ENCODE measurements at places on chromosomes 5 and 9.
A peak's percentile ranks its signal among the peaks of the same experiment; 100 is the strongest.

GRCh38 chr9:74369844-74370243 is 127.3 kb upstream of the RORB start:
- no peak for DNase-seq

DNA sequence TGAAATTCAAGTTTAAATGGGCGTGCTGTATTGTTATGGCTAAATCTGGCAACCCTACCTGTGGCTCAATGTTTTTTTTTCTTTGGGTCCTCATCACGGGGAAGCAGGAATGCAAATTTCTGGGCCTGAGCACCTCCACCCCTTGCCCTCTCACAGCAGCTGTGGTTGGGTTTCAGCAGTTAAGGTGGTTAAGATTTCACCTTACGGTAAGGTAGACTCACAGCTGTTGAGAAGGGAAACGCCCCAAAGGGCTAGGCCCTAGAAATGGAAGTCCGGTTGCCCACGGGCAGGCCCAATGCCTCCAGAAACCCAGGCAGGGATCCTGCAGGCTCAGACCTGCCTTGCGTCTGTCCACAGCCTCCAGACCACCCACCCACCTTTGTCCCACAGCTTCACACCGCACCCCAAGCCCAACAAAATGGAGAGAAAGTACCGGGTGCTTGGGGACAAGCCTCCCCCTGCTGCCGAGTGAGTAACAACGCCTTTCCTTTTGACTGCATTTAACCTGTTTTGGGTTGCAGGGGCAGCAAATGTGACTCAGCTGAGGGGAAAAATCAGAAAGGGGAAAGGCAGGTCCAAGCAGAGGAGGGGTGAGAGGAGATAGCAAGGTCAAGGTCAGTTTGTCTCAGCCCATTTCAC is 48.1 kb upstream of the TDRD7 start:
- DNase-seq = no peak

GRCh38 chr5:134758504-134759341 is at the start of gene DDX46:
Gene DDX46, plus strand, starts transcription at chr5:134758779. Its CDS starts 160 bp downstream, at chr5:134758939.
- peak; percentile 89 for DNase-seq

DNA sequence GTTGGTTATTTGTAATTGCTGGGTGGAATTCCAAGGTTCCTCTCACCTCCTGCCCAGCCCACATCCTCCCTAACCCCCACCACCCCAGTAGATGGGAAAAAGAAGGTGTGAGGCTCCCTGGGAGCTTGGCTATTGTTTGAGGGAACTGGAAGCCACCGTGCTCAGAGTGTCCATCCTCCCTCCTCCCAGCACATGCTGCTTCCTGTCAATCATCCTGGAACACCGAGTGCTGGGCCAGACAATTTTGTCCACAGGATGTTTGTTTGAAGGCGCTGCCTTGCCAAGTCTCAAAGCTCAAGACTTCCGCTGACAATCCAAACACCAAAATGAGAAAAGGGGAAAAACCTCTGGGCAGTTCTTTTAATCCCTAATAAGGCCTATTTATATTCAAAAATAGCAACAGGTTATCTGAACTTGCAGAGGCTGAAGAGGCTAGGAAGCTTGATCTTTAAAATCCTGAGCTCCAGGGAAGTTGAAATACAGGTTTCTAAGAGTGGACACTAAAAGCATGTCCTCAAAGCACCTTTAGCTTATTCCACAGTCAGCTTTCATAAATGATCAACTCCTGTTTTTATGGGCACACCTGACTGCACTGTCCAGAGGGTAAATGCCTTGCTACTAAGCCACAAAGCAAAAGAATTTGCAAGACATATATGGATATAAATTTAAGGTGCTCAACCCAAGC is 286.7 kb downstream of the NFIB start:
- no peak for DNase-seq

- no peak for DNase-seq
These were observed 188.7 kb upstream of the RAI14 start for GRCh38 chr5:34467436-34467835.

DNA sequence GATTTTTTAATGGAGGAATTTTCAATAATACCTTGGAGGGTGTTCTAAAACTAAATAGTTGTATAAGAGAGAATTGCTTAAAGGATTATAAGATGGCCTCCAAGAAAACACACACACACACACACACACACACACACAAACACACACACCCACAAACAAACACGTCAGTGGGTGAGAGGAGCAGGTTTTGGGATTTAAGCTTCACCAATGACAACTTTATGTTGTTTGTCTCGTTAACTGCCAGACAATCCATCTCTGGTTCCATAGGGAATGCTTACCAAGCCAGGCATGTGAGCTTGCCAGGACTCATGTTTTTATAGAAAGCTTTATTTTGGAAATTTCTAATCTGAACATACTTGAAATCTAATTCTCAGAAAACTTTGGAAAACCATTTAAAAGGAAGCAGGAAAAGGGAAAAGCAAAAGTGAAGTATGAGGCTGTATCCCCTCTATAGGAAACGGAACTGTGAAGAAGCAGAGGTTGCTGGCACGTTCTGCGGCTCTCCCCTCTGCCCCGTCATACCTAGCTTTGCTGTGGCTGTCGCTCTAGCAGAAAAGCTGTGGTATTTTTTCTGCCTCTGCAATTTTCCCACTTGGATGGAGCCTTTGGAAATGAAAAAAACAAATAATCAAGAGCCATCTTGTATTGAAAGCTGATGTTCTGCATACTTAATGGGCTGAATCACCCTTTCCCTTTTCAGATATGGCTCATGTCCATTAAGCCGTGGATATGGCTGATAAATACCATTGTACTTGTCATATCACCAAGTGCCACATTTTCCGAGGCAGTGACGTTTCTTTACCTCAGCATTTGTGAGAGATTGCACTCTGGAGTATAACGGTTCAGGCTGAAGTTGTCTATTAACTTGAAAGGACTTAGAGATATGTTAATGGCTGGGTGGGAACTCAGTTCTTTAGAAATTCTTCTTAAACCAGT is 112.7 kb downstream of the NTRK2 start:
- no peak for DNase-seq

DNA sequence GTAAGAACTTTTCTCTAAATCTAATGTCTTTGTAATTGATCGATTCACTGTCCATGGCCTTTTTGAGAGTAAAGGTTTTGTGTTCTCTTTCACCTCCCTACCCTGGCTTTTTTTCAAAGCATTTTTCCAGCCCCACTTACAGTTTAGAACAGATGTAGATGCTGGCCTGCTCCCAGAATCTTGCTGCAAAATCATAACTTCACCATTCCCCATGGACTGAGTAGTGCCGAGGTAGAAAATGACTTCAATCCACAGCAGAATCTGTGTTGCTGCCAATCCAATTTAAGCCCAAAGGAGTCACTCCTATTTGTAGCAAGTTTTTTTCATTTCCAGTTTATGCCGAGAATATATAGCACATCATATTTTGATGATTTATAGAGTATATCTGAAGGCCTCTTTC is 46.5 kb upstream of the CEMIP2 start:
- no peak for DNase-seq

DNA sequence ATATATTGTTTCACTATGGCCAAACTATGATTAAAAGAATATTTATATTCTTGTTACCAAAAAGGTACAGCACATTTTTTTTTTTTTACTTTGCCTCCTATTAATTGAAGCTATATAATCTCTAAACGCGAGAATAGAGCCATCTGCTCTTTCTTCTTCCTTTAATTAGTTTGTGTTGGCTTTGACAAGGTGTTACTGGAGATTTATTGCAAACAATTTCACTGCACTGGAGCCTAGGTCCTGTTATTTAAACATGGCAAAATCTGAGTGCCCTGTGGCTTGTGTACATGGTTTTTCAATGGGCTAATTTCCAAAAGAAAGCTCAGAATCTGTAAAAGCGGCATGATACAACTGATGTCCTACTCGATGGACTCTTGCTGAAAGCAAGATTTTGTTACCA is 40.8 kb upstream of the GABRG2 start:
- DNase-seq = no peak

GRCh38 chr9:33703430-33704102 is 91.8 kb upstream of the PRSS3 start:
- DNase-seq = no peak

GRCh38 chr5:172681421-172681820 is 40.4 kb downstream of the NEURL1B start:
- no peak for DNase-seq

DNA sequence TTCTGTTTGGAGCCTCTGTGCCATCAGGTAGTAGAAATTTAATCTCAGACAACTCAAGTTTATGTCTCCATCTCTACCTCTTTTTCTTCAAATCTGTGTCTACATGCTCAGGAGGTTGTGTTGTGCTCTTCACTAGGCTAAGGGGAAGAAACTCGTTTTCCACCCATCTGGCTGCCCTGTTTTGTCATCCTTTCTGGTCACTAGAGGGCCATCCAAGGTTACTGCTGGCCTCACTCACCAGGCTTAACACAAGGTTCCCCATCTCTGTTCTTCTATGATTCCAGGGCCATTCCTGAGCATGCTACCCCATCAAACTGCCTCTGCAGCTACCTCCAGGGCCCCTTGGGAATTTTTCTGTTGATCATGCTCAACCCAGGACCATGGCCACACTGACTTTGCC is 213.3 kb upstream of the FBXL7 start:
- DNase-seq = no peak

DNA sequence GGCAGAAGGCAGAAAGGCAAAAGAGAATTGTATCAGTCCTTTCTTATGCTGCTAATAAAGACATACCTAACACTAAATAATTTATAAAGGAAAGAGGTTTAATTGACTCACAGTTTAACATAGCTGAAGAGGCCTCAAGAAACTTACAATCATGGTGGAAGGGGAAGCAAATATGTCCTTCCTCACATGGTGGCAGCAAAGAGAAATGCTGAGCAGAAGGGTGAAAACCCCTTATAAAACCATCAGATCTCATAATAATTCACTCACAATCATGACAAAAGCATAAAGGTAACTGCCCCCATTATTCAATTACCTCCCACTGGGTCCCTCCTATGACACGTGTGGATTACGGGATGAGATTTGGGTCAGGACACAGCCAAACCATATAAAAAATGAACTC is 312.5 kb upstream of the PTGER4 start:
- peak; percentile 47 for DNase-seq

GRCh38 chr5:149380466-149381121 is 1.5 kb upstream of the IL17B start:
- DNase-seq = no peak

GRCh38 chr5:112059579-112060135 is 302.7 kb upstream of the NREP start:
- no peak for DNase-seq

DNA sequence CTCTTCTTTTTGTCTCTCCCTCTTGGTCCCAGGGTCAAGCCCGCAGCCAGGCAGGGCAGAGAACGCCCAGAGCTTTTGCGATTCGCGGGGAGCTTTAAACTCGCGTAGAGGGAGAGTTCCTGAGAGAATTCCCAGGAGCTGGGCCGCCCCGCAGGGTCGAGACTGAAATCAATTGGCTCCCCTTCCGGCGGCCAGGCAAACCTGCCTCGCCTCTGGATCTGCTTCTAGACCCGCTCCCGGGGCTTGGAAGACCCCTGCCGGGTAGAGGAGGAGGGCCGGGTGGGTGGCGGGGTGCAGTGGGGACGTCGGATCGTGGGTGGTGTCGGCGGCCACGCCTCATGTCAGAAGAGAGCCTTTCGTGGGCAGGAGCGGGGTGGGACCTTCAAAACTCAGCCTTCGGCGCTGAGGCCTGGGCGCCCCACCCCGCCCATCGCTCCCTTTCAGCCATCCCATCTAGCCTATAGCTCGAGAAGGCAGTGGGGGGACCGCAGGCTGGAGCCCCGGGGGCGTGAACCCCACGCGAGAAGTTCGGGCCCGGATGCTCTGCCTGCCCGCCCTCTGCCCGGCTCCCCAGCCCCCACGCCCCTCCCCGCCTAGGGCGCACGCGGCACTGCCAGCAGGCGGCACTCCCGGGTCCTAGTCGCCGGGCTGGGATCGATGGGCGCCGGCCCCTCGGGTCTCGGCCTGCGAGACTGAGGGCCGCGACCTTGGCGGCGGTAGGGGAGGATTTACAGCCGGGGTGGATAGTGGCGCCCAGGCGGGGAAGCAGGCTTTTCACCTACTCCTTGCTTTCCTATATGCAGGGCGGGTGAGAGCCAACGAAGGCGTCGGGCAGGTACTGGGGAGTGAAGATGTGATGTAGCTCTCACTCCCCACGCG is 6.1 kb downstream of the PRDM6 start:
- no peak for DNase-seq

DNA sequence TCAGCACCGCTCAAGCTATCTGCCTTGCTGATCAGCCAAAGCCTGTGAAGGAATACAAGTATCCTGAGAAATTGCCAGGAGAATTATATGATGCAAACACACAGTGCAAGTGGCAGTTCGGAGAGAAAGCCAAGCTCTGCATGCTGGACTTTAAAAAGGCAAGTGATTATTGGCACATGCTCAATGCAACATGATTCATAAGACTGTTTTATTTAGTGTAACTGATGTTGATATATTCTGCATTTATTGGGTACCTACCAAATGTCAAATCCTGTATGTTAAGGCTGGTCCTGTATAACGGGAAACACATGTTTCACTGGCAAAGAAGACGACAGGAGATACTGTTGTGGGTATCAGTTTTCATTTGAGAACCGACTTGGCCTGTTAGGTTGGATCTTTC is 69.0 kb downstream of the ADAMTS16 start:
- no peak for DNase-seq

DNA sequence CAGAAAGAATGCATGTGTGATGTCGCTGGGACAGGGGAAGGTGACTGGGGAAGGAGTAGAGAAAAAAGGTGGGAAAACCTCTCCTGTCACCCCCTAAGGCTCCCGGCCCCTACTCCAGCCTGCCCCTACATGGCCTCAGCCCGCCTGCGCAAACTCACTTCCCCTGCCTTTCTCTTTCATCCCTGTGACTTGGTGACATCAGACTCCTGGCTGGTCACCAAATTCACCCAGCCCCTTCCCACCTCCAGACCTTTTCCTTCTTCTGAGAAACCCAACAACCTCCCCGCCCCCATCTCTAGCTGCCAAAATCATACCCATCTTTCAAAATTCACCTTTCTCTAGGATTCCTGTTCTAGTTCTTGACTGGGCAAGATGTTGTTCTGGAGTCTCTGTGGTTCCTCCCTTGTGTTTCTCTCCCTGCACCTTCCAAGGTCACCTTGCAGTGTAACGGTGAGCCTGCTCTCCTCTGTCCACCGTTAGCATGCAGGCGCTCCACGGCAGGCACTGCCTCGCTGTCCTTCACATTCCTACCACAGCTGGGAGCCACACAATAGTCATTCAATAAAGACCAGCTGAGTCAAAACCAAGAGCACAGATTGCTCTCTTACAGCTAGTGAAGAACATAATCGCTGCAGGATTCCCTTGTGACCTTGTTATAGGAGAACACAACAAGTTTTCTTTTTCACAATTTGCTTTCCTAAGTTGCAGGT is 134.5 kb downstream of the FANCC start:
- no peak for DNase-seq

DNA sequence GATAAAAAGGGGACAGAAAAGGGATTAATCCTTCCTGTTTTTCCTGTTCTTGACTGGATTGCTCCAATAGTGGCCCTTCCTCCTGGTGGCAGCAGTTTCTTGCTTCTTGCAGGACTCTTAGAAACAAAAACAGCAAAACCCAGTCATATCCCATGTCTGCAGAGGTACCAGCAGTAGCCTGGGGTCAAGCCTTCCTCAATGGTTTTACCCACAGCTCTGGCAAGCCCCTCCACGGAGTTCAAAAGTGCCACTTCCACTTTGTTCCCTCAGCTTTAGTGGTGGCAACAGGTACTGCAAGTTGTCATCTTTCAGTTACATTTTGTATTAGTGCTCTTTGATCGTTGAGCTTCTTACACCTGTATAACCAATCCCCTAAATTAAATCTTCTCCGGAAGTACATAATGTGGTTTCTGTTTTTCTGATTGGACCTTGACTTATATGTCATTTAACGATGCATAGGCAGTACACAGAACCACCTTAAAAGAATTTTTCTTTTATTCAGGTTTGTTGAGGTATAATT is 8.7 kb upstream of the RANBP6 start:
- no peak for DNase-seq

- no peak for DNase-seq
These were observed 25.8 kb downstream of the SH3PXD2B start for GRCh38 chr5:172428224-172429166.

- DNase-seq = no peak
These were observed 259.8 kb downstream of the NDUFS4 start for GRCh38 chr5:53820119-53820801.

Data from stimulated activated naive CD4-positive, alpha-beta T cell (primary cell).